Neural crest cell (in vitro differentiated cells): ENCODE measurements at places on chromosomes 4 and X. TPM values are rescaled to one million over a fixed set of nuclear protein-coding genes. Genes with fewer than 3 reads are reported as not detected.

Gene CXCR3
- total RNA-seq = not detected in 2 replicates

Gene LRPAP1
- 106 and 116 TPM in 2 replicates for total RNA-seq

Gene CT83
- not detected in 2 replicates for total RNA-seq

Gene RAB9B
- 3.4 and 3.7 TPM in 2 replicates for total RNA-seq

Gene RPA4
- 0.44 and 0.50 TPM in 2 replicates for total RNA-seq

Gene WNK3
- 29.3 and 30.7 TPM in 2 replicates for total RNA-seq

Gene MAP7D2
- 6.5 TPM in 2 replicates for total RNA-seq

Gene KIAA1210
- total RNA-seq = not detected in 2 replicates

Gene DCAF8L2
- total RNA-seq = not detected in 2 replicates

Gene RPS6KA6
- 7.8 and 8.8 TPM in 2 replicates for total RNA-seq

DNA sequence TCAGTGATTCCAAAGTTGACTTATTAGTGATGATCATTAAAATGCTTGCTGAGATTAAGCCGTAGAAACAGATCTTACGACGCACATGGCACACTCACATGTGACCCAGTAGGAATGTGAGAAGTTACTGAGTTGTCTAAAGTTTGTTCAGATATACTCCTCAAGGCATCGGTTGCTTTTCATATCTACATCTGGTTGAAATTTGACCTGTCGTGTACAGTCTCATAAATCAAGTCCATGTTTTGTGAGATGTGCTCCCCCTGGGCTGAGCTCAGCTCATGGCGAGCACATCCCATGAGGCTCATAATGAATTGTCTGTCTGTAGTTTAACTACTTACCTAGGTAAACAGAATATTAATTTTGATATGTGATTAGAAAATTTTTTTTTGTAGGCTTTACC, 67.0 kb downstream of the TNIP2 start:
- no peak for DNase-seq

DNA sequence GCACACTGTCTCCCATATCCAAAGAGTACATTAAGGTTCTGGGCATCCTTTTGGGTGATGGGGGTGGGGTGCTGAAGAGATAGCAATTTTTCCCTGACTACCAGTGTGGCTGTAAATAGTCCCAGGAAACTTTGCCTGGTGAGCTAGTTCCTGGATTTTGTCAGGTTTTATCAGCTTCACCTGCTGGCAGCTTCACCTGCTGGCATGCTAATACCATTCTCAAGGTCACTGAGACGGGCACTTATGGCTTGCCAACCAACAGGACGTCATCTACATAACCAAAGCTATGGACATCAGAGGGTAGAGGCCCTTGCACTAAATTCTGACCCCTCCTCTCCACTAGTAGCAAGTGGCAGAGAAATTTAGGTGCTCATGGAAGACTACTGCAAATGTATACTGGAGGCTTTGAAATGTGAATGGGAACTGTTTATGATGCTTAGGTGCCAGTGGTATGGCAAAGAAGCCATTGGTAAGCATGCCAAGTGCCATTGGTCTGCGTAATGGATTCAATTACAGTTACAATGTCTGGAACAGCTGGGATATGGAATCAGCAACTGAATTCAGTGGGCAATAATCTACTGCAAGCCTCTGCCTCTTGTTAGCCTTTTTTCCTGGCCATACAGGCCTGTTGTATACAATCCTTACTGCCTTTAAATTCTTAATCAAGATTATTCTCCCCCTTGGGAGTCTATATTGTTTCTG, 71.6 kb upstream of the SH3RF1 start:
- no peak for DNase-seq

- DNase-seq = no peak
These were observed 1.7 kb downstream of the CNOT6L start for GRCh38 chr4:77817304-77818072.

- no peak for DNase-seq
These were observed 390.0 kb downstream of the GRXCR1 start for GRCh38 chr4:43282534-43282933.

DNA sequence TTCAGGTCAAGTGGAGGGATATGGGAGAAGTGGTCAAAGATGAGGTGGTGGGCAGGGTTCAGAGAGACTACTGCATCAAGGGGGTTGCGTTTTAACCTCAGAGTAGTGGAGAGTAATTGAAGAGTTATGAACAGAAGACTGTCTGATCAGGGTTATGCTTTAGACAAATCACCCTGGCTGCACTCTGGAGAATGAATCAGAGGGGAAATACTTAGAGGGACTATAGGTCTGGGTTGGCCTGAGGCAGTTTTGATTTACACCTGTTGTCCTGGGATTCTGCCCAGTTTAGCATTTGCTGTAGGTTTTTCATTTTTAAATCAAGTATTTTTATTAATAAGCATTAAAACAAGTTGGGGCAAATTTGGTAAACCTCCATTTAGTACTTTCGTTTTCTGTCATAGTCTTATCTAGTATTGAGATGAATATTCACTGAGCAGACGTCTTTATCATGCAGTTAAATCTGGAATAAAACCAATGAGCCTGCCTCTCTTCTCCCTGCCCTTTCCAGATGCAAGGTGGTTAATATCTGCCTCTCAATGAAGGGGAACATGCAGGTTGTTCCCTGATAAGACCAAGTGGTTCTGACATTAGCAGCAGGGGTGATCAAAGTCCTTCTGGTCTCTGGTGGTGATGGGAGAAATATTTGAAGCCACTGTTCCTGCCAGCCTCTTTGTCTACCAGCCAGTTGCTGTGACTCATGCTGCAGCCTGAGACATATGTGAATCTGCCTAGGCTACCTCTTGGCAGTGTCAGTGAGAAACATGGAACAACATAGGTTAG, 116.0 kb upstream of the RPS6KA3 start:
- no peak for DNase-seq

- no peak for DNase-seq
These were observed 59.2 kb downstream of the MND1 start for GRCh38 chr4:153403726-153404125.

GRCh38 chr4:95531141-95531540, 17.6 kb downstream of the UNC5C start:
- DNase-seq = no peak

- DNase-seq = no peak
These were observed 18.4 kb downstream of the MID1IP1 start for GRCh38 chrX:38819709-38820108.

DNA sequence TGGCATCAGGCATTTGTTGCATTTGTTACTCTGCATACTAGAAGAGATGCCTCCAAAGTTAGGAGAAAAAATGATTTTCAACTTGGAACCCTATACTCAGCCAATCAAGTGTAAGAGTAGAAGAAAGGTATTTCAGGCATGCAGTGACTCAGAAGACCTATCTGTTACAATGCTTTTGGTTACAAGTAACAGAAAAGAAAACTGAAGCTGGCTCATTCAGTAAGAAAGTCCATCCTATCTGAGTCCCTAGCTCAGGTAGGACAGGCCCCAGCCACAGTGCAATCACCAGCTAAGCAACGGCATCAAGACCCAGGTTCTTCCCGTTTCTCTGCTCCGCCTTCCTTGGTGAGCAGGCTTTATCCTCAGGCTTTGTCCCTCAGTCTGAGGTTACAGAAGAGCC, 23.3 kb downstream of the MECP2 start:
- no peak for DNase-seq

DNA sequence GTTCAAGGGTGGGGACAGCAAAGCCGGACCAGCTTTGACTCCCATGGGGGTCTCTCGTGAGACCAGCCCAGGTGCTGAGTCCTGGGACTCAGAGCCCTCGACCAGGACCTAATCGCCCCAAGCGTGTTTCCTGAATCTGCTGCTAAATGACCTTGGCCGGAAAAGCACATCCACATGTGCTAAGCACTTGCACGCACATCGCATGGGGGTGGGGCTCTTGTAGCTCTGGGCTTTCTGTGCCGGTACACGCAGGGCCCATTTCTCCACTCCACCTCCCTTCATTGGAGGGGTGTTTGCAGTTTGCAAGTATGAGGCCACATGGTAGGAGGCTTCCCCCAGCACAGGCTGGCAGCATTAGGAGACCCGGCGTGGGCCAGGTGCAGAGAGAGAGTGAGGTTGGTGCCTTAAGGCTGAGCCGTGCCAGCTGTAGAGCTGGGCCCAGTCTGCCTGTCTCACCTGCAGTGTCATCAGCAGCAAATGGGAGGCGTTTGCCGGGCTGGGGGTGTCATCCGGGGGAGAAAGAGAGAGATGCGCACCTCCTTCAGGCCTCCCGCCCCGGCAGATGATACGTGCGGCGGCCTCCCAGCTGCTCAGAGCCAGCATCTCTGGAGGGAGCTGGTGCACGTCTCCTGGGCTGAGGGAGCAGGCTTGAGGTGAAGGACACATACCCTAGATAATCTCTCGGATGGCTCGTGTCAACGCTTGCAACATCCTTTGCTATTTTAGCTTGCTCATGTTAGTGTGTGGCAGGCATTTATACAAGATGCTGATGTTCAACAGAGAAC, 45.2 kb upstream of the CLCN4 start:
- no peak for DNase-seq

DNA sequence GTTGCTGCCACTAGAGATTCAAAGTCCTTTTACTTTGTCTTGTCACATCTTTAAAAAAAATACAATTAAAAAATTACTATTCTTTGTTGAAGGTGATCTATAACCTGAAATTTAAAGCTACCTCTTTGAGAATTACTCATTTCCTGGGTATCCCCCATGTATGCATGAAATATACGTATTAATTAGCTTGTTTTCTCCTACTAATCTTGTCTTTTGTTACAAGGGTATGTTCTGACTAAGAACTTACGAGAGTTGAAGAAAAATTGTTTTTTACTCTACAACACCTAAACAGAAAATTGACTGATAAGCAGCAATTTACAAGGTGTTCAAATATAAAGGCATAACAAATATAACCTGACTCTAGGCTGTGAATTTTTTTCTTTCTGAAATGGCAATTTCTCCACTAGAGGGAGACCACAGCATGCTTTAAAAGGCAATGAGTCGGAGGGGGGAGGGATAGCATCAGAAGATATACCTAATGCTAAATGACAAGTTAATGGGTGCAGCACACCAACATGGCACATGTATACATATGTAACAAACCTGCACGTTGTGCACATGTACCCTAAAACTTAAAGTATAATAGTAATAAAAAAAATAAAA, 249.6 kb downstream of the OPHN1 start:
- peak; percentile 3 for DNase-seq

- DNase-seq = no peak
These were observed 78.2 kb downstream of the COL4A6 start for GRCh38 chrX:108359806-108360602.

DNA sequence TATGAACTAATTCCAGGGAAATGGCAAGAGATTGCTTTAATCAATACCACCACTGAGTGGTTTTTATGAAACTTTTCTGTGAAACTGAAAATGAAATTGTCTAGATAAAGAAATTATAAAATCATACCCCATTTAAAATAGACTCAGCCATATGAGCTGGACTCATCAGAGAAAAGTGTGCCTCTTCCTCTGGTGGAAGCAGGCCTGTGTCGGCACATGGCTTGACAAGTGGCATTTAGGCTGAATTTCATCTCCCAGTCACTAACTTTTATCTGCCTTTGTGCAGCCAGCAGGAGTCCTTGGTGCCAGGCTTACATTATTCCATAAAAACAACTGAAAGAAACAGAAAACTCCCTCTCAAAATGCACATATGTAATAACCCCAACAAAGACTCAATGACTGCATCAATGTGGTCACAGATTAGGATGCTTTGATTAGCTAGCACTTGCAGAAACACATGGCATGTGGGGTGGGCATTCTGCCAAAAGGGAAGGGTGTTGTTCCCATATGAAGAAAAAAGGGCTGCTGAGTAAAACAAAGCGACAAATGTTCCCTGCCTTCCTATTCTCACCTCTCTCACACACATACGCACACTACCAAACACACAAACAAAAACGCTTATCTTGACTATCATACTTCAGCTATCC, 232.3 kb downstream of the PABPC4L start:
- no peak for DNase-seq

- DNase-seq = no peak
These were observed 65.3 kb downstream of the ELOVL6 start for GRCh38 chr4:110132816-110133719.

DNA sequence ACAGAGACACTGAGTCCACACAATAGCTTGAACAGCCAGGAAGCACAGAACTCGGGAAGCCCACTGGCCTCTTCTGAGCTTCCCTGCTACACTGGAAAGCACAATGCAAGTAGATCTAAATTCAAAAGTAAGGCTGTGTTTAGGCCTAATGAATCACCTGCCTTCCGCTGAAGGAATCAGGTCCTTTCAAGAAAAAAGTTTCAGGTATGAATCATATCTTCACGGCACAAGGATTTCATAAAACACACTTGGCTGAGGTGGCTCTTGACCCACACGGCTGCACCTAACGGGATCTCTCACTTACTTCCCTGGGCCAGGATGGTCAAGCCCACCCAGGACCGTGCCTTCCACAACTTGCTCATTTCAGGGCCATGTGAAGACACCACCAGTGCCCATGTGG, 59.3 kb downstream of the IRF2 start:
- no peak for DNase-seq

- DNase-seq = no peak
These were observed 610.2 kb downstream of the UBE2NL start for GRCh38 chrX:144494074-144494473.

DNA sequence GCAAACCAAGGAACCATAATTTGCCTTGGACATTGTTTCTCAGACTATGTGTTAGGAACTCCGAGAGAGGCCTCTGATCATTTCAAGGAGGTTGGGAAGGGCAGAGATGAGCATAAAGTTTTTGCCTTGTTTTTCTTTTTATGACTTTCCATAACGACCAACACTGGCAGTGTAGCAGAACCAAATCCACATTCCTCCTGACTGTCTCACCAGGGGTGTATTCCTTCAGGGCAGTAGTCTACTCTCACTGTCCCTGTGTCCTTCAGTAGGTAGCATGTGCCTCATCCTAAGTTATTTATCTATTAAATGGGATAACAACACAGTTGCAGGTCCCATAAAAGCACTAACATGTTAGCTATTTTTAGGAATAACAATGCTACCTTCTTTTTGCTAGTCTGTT, 20.8 kb downstream of the EGFL6 start:
- DNase-seq = no peak

GRCh38 chr4:37524267-37524666, 161.9 kb downstream of the RELL1 start:
- no peak for DNase-seq

DNA sequence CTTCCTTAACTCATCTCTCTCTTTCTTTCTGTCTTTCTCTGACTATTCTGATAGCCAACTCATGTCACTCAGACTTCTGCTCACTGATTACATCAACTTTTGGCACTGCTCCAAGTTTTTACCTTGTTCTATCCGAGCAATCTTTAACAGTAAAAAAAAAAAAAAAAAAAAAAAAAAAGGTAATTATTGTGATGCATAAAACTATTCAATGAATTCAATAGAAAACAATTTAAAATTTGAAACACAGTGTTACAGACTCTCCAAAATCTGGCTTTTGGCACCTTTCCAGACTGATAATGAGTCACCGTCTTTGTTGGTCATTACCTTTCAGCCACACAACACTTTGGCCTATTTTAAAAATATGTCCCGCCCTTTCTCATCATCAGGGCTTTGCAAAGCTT, 229.5 kb downstream of the GALNTL6 start:
- DNase-seq = no peak
